T-helper 22 cell (primary cell): ENCODE measurements at places on chromosomes 4 and X.

DNA sequence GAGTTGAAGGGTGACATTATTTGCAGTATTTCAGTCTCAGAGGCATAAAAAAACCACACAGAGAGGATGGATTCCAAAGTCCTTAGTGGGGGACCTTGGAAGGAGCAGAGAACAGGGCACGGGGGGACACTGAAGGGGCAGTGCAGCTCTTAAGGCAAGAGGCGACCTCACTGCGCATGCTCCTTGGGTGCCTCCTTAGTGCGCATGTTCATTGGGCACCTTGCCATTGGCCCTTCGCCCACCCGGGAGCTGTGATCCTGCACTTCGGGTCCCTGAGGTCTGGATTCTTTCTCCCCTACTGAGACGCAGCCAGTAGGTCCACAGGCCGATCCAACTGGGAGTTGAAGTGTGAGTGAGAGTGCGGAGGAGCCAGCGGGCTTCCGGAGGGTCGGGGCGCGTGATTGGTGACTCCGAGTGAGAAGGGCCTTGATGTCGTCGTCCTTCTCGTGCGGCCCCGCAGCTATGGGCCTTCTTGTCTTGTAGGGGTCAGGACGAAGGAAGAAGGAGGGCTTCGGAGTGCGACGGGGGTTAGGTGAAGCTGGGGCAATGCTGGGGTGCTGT lies at the start of gene XAGE5:
Gene XAGE5 (plus strand): TSS at position 223 of the 561 bp plus-strand sequence. CDS start 1,280 bp downstream, outside the sequence.
- DNase-seq = no peak

- DNase-seq = no peak
Measured at GRCh38 chr4:155705664-155706063, 39.0 kb downstream of the GUCY1A1 start.

DNA sequence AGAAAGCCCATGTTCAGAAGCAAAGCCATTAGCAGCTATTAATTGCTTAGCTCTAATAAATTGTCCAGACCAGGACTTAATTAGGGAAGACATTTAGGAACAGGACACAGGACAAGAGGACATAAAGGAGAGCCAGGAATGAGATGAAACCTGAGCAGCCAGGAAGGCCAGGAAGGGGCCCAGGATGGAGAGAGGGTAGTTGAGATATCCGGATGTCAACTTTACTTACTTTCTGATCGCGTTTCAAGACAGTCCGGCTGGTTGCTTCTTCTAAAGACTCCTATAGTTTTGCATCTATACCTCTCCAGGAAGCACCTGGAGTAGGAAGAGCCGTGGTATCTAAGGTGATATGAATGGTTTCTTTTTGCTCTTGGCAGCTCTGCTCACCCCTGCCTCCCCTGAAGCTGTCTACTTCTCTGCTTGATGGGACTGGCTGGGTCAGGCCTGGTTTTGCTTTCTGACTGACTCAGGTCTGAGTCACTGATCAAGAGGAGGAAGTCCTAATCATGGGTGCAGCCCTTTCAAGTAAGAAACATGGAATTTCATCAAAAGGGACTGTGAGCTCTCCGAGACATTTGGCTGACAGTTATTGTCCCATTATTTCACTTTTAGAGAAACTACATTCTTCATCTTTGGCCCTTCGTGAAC lies 733.3 kb downstream of the RPA4 start:
- DNase-seq = no peak

- no peak for DNase-seq
Measured at GRCh38 chr4:646460-646859, 21.1 kb downstream of the PDE6B start.

DNA sequence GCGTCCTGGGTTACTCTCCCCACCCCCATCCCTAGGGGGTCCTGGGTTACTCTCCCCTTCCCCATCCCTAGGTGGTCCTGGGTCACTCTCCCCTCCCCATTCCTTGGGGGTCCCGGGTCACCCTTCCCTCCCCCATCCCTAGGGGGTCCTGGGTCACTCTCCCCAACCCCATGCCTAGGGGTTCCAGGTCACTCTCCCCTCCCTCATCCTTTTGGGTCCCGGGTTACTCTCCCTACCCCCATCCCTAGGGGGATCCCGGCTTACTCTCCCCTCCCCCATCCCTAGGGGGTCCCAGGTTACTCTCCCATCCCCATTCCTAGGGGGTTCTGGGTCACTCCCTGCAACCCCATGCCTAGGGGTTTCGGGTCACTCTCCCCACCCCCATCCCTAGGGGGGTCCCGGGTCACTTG lies 1.5 kb downstream of the ASMTL start:
- DNase-seq = no peak

DNA sequence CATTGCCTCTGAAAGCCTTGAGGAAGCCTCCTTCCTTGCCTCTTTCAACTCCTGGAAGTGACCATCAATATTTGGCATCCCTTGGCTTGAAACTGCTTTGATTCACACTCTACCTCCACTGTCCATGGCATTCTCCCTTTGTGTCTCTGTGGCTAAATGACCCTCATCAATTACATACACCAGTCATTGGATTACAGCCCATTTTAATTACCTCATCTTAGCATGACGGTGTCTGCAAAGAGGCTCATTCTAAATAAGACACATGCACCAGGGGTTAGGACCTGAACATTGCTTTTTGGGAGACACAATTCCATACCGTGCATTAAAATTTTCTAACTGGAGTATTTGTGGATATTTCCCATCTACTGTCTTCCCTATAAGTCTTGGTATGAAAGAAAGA lies 60.7 kb upstream of the FAM9A start:
- no peak for DNase-seq

DNA sequence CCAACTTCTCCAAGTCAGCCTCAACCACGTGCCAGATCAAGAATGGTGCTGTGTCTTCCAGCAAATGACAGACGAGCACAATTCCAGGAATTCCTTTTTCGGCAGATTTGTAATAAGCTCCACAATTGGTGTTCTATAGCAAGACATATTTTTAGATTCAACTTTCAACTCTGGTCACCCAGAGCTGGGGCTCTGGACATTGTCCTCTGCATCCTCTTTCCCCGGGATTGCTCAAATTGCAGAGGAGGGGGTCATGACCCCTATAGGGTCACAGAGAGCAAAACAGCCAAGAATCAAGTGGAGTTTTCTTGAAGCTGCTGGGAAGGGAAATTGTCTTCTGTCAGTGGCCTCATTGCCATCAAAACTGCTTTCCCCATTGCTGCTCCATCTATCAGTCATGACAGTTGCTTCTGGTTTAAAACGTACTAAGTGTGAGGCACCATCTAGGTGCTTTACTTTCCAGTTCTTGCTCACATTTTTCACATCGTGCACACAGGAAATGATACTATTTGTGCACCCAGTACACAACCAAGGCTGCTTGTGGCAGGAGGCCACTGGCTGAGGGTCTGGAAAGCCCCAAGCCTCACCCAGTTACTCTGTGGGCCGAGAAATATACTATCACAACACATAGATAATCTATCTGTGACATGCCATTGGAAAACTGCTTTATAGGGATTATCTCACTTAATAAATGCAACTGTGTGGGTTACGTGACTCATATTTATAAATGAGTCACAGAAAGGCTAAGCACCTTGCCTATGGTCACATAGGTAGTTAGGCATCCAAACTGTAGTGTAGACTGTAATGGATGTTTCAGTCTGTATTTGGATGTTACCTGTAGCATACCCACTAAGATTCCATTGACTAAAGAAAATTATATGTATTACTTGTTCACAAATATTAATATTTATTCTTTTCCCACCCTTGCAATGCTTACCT lies 91.7 kb upstream of the PHOX2B start:
- no peak for DNase-seq

GRCh38 chrX:71618303-71618721 lies at the start of gene CXCR3:
CXCR3 (minus strand) TSS chrX:71618511; CDS start chrX:71618449, 62 bp downstream.
- DNase-seq = peak; percentile 56

DNA sequence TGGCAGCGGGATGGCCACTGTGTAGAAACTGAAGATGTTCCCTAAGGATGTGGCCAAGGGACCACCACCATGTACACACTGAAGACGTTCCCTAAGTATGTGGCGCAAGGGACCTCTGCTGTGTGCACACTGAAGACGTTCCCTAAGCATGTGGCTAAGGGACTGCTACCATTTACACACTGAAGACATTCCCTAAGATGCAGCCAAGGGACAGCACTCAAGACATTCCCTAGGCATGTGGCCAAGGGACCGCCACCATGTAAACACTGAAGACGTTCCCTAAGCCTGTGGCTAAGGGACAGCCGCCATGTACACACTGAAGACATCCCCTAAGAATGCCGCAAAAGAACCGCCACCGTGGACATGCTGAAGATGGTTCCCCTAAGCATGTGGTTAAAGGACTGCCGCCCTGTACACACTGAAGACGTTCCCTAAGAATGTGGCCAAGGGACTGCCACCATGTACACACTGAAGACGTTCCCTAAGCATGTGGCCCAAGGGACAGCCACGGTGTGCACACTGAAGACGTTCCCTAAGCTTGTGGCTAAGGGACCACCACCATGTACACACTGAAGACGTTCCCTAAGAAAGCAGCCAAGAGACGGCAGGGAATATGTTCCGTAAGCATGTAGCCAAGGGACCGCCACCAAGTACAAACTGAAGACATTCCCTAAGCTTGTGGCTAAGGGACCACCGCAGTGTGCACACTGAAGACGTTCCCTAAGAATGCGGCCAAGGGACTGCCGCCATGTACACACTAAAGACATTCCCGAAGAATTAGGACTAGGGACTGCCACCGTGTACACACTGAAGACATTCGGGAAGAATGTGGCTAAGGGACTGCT lies 43.3 kb downstream of the DHRSX start:
- no peak for DNase-seq

DNA sequence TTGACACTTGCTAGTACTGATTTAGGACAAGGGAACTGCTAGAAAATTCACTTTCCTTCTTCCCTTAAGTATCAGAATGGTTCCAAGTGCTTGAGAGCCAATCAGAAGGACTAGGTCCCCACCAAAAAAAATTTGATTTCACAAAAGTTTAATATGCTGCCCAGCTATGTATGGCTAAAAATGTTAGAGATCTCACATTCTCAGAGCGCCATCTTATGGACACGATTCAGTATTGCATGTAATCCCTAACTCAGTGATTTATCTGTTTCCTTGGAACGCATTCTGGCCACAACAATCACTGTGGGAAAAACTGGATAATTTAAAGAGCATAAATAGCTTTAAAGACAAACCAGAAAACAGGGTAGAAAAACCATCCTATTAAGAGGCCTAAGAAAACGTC lies 255.1 kb upstream of the GPC4 start:
- DNase-seq = no peak

GRCh38 chr4:85697854-85698253 lies 222.9 kb downstream of the ARHGAP24 start:
- DNase-seq = no peak
